Stimulated activated CD8-positive, alpha-beta memory T cell treated with anti-CD3 and anti-CD28 coated beads, Interleukin-12 subunit alpha, Interleukin-12 subunit beta, amount 100 ng/mL, for 1 hour (primary cell): ENCODE measurements at places on chromosomes 16 and 17.

GRCh38 chr16:27403601-27403992 lies 1.6 kb downstream of the IL21R start:
- DNase-seq: no peak

- DNase-seq: no peak
Observed at GRCh38 chr17:80998118-80998747, 6.6 kb downstream of the CHMP6 start.

DNA sequence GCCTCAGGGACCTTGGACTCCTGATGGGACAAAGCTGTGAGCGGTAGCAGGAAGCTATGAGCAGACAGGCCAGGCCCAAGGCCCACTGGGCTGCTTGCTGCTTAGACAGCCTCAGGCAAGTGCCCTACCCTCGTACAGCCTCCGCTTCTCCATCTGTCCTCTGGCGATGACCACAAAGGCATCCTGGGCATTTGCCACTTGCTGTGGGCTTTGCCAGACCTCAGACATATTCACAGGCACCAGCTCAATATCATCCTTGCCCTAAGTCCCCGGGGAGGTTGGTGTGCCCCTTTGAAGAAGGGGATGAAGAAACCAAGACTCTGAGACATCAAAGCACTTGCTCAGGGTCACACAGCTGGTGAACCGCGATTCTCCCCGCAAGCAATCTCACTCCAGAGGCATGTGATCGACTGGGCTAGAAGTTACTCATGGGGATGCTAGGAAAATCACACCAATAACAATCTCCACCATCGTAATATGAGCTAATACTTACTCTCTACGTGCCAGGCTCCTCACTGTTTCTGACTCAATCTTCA lies 21.7 kb downstream of the PPL start:
- DNase-seq: no peak

DNA sequence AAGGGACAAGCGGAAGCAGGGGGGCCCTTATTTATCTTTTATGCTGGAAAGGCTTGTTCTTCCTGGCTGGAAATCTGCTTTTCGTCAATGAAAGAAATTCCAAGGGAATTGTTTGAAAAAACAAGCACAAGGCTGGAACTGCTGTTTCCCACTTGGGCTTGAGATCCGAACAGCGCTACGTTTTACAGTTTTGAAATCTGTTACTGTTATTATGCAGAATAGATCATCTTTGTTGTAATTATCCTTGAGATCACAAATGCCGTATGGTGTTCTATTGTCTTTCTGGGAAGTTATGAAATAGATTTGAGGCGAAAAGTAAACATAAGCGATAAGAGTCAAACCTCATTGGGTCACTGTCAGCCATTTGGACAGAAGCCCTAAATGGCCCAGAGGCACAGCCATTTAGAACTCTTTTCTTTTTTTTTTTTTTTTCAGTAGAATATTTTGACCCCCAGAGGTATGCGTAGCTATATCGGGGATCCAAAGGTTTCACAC lies 223.3 kb downstream of the IRX3 start:
- DNase-seq: no peak

DNA sequence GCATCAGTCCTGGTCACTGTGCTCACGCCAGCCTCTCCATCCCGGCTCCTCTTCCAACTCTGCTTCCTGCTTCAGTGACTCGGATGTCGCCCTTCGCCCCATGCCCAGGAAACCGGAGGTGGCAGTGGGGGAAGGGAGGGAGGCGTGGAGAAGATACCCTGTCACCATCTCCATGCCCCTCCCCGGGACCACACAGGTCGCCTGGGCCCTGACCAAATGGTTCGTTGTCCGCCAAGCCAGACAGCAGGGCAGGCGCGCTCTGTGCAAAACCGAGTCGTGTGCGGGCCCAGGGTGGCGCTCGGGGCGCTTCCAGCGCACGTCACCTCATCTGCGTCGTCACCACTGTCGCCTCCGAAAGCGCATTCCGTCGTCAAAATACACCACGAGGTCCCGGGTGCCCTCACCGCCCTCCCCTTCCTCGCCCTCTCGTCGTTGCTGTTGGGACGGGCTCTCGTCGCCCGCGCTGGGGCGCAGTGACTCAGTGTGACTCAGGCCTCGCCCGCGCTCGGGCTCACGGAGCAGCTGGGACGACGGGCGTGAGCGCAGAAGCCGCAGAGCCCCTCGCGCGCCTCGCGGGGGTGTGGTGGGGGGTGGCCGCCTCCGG lies 39.2 kb downstream of the ZNF778 start:
- DNase-seq: peak; percentile 64

DNA sequence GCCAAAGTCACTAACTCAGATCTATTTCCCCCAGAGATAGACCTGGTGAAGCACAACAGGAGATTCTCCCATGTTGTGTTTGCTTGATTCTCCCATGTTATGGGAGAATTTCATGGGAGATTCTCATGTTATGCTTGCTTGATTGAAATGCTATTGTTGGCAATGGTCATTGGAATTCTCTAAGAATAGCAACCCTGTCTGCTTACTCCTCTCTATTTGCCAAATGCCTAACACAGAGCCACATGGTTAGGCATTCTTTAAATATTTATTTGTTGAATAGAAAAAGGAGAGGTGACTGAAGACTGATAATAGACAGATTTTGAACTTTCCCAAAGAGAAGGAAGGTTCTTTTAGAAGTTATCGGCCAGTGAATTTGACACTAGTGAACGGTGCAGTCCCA lies 111.5 kb upstream of the MPHOSPH6 start:
- DNase-seq: no peak

- DNase-seq: no peak
Observed at GRCh38 chr17:41267711-41268110, 2.5 kb downstream of the KRTAP9-6 start.

GRCh38 chr16:70746708-70747424 lies 54.1 kb downstream of the VAC14 start:
- no peak for DNase-seq

GRCh38 chr17:61352781-61353491 lies 46.7 kb upstream of the TBX2 start:
- DNase-seq: no peak

GRCh38 chr16:11093572-11094074 lies 149.3 kb downstream of the CLEC16A start:
- no peak for DNase-seq

DNA sequence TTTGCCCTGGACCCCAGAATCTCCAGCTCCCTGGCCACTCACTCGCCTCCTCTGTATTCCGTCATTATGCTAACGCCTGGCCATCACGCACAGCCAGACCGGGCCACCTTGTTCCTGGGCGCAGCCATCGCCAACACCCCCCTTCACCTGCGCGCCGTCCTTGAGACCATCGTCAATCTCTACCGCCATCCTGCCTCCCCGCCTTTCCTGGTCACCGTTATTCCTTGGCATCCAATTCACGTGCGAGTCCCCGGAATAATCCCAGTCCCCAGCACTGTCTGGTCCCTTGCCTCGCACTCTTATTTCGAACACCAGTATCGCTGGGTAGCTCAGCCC lies 541 bp downstream of the VKORC1 start:
- no peak for DNase-seq
